Glomerular endothelial cell (primary cell): ENCODE measurements at places on chromosomes 16 and 17.

DNA sequence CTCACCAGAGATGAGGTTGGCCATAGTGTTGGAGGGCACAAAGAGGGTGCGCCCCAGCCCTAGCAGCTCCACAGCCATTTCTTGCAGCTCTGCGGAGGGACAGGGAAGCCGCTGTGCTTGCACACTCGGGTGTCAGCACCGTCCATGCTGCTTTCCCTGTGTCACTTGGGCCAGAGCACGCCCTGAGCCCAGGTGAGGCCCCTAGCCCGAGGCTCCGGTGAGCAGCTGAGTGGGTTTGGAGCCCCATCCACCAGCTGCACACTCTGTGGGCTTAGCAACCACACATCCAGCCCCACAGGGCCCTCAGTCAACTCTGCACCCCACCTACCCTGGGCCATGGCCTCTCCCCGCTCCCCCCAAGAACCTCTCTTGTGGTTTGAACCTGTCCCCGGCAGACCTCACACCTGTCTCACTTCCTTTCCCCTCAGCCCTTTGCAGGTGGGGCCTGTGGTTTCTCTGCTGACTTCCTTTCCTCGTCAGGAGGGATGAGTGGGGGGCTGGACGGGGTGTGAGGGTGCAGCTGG lies 20.7 kb downstream of the TMEM235 start:
- DNase-seq, result no peak

- DNase-seq, result no peak
These were observed 1.9 kb downstream of the PCGF2 start for GRCh38 chr17:38746004-38746848.

DNA sequence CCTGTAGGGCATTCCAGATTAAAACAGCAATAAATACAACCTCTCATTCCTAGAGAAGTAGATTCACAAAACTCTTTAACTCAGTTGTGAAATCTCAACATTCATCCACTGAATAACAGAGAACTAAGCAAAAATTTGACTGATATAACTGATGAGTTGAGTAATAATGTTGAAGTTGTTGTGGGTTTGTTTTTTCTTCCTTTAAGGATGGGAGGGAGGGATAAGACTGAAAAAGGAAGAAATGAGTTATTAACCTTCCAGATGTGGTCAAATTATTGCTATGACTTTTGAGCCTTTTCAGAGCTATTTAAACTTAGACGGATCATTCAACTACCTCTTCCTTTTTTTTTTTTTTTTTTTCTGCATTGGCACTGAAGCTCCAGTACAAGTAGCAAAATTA lies 38.6 kb downstream of the SKAP1 start:
- DNase-seq, result no peak

DNA sequence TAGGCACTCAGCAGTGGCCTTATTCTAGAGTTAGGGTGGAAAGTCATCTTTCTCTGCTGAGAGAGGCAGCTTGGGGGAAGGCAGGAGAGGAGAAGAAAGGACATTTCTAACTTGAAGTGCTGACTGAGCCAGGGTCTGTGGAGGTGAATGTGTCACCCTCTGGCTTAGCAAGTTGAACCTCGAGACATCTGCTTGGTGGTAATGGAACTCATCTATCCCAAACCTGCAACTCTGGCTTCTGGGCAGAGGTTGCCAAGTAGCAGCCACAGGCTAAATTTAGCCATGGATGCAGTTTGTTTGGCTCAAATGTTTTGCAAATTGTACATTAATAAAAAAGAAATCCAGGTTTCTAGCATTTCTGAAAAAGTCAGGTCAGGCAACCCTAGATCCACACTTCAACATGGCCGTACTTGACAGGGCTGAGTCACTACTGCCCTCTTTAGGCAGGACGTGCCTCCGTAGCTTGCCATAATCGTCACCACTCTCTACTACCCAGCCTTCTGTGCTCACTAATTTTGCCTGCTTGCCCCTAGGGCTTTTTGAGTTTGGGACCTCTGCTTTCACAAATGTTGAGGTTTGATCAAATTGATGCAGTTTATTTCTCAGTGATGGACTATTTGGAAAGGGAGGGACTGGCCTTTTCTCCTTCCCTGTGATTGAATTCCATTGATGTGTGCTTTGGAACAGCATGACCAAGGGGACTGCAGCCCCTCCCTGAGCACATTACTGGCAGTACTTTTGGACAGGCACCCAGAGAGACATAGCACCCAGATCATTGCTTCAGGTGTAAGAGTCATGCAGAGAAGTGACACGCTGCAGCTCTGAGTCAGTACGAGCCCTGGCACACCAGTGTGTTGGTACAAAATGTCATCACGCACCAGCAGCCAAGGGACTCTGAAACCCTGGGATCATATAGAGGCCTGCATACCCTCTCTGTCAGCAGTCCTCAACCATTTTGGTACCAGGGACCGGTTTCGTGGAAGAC lies 5.2 kb downstream of the CDH13 start:
- DNase-seq, result no peak

DNA sequence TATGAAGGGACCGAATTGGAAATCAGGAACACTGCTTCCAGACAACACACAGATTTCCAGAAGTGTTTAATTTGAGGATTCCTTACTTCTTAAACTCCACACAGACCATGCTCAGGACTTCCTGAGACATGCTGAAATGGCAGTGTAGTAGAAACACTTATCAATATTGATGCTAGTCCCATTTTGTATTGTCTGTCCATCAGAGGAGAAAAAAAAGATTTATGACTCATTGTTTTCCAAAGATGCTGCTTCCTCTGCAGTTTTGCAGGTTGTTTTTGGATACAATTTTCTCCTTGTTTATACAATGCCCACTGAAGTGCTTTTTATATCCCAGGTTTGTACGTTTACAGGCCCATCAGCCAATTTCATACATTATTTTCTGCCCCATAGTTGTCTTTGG lies 68.3 kb upstream of the TANC2 start:
- DNase-seq, result no peak

- no peak for DNase-seq
These were observed 148.4 kb upstream of the FAM20A start for GRCh38 chr17:68749349-68750207.

GRCh38 chr17:64706224-64707049 lies 44.3 kb upstream of the SMURF2 start:
- no peak for DNase-seq

DNA sequence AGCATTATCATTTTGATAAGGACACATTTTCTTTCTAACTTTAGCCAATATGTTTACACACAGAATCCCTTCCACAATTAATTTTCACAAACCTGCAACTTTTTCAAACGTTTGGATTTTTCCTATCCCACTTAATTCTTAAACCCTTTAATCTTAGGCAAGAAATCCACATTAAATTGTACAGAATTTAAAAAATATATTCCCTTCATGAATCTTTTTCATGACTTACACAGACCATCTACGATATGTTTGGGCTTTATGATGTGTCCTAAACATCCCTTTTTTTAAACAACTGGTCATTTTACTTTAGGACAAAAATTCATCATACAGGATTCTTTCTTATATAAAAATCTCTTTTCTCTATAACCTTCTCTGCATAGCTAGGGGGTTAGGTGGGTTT lies 241.5 kb upstream of the CNTNAP4 start:
- no peak for DNase-seq

GRCh38 chr17:4074831-4075495 lies 67.9 kb downstream of the ZZEF1 start:
- no peak for DNase-seq

GRCh38 chr17:44279346-44279665 lies 11.4 kb upstream of the SLC4A1 start:
- no peak for DNase-seq

- DNase-seq, result no peak
These were observed at the start of gene ADAD2 for GRCh38 chr16:84190731-84191388. Gene ADAD2, plus strand, starts transcription at chr16:84191157. Its CDS starts 74 bp downstream, at chr16:84191231.

DNA sequence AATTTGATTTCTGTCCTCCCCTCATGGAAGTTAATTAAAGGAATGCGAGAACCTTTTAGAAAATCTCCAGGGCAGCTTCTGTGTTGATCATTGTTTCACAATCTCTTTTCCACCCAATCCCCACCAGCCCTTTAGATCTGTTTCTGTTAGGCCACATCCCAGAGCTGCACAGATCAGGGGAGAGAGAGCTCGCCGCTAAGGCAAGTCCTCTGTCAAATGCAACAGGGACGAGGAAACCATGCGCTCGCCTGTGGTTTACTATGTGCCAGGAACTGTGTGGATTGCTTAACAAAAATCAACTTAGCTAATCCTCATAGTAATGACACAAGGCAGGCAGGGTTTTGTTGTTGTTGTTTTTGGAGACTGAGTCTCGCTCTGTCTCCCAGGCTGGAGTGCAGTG lies 115.4 kb downstream of the SALL1 start:
- no peak for DNase-seq

DNA sequence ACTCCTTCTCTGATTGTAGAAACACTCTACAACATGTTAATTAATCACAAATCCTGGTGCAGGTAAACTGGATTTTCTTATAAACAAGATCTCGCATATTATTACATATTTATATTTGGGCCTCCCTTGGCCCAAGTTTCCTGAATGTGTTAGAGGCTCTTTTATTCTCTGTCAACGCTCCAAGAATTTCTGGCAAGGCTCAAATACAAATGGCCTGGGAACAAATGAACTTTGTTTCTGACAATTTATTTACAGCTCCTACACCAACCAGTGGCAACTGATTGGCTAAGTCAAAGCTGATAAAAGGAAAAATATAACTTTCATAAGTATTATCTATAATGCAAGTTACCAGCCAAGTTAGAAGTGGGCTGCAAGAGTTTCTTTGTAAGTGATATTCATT lies 64.9 kb upstream of the CORO6 start:
- no peak for DNase-seq

DNA sequence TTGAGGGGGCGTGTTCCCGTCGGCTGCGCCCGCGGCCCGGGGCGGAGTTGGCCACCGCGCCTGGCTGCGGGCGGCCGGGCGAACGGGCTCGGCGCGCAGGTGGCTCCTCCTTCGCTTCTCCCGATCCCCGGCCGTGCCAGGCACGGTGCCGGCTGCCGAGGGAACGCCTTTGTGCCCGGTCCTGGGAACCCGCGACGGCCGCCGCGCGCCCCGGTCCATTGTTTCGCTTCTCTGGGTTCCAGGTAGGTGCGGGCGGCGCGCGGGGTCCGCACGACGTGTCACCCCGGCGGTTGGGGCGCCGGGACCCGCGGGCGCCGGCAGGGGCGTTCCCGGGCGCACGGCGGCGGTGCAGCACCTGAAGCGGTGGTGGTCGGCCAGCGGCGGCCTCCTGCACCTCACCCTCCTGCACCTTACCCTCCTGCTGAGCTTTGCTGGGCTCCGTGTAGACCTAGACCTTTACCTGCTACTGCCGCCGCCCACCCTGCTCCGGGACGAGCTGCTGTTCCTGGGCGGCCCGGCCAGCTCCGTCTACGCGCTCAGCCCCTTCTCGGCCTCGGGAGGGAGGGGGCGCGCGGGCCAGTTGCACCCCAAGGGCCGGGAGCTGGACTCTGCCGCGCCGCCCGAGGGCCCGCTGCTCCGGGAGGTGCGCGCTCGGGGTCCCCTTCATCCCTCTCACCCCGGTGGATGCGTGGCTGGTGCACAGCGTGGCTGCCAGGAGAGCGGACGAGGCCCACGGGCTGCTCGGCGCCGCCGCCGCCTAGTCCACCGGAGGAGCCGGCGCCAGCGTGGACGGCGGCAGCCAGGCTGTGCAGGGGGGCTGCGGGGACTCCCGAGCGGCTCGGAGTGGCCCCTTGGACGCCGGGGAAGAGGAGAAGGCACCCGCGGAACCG lies 99.9 kb downstream of the EFCAB13 start:
- DNase-seq, result no peak

GRCh38 chr17:42651392-42651791 lies 7.7 kb upstream of the TUBG2 start:
- no peak for DNase-seq

DNA sequence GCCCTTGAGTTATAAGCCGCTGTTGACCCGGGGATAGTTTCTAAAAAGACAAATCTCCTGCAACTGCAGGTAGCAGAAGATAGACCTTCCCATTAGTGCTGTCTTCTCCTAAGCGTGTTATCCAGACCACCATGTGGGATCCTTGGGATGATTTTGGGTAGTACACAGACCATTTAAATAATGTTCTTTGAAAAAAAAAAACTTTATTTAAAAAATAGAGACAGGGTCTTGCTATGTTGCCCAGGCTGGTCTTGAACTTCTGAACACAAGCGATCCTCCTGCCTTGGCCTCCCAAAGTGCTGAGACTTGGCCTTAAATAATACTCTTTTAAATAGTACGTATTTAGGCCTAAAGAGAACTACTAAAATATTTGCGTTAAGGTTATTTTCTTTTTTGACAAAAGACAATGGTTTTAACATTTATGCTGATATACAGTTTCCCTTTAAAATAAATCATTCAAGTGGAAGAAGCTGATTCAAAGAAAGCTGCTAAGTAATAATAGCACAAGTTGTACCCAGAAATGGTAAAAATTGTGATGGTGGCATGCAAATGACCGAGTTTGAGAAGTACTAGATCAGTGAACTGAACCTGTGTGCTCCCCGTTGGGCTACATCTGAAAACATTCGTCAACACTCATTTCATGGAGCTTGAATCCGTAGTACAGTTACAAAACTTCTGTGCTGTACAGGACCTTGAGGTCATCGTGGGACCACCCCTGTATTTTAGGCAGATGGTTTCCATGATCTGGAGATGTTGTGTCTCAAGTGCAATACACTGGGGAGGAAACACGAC lies 24.0 kb downstream of the SMARCE1 start:
- no peak for DNase-seq

DNA sequence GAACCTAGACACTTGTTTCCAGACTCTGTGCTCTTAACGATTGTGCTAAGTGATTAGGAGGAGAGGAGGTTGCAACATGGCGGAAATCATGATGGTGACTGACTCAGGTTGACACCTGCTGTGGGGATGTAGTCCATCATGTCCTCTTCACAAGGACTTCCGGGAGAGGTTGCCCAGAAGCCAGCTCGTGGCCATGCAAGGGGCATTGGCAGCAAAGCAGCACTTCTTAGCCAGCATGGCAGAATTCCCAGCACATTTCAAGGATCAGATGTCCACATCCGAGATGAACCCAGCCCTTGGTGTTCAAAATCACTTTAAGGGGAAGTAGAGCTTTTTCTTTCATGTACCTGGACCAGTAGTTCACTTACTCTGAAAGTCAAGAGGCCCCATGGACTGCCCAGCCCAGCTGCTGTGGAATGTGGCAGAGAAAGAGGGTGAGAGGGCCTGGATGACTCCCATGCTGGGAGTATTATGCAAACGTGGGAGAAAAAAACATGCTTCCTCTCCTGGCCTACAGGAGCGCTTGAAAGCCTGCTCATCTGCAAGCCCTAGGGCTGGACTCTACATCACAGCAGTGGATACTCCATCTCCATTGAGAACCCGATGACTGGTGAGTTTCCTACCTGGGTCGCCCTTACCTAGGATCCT lies 65.5 kb downstream of the IRX6 start:
- no peak for DNase-seq

DNA sequence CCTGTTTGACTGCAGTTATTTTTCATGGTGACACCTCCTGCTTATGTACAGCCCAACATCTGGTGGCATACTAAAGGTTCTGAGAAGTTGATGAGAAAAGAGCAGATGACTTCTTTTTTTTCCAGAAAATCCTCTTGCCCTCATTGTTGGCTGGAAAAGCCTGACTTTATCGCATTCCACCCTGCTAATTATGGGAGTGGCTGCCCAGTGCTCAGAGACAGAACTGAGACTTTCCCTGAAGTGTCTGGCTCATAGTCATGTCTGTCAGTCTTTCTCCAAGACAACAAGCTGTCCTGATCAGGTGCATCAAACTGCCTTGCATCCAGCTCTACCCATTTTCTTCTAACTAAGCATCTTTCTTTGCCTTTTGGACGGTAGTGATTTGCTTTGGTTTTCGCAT lies 355.2 kb downstream of the CPPED1 start:
- no peak for DNase-seq

GRCh38 chr17:76153640-76154039 lies 12.6 kb upstream of the FOXJ1 start:
- DNase-seq, result no peak
